CMK (cell line): ENCODE measurements at places on chromosomes 4 and X.

DNA sequence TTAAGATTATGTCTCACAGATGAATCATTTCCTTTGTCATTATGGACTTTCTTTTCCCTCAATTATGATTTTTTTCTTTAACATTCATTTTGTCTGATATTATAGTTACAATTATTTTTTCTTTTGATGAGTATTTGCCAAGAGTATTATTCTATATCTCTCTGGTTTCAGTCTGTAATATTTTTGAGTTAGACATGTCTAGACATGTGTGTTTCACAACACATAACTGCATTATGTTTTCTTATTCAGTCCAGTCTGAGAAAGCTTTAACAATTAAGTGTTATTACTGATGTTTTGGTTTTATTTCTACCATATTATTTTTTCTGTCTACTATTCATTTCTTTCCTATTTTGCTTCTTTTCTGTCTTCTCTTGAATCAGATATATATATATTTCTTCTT, 108.3 kb upstream of the MID1IP1 start:
- DNase-seq = no peak

DNA sequence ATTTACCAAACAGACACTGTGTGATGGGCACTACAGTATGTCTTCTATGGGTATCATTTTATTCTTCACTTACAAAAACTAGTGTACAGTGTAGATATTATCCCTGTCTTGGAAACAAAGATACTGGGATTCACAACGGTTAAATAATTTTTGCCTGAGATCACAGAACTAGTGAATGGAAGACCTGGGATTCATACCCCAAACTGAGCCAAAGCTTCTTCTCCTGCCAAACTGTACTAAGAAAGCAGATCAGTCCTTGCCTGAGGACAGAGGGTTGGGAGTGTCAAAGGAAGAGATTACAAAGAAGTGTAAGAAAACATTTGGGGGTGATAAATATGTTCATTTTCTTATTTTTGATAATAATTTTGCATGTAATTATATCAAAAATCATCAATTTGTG, 43.1 kb downstream of the PPA2 start:
- DNase-seq = no peak

DNA sequence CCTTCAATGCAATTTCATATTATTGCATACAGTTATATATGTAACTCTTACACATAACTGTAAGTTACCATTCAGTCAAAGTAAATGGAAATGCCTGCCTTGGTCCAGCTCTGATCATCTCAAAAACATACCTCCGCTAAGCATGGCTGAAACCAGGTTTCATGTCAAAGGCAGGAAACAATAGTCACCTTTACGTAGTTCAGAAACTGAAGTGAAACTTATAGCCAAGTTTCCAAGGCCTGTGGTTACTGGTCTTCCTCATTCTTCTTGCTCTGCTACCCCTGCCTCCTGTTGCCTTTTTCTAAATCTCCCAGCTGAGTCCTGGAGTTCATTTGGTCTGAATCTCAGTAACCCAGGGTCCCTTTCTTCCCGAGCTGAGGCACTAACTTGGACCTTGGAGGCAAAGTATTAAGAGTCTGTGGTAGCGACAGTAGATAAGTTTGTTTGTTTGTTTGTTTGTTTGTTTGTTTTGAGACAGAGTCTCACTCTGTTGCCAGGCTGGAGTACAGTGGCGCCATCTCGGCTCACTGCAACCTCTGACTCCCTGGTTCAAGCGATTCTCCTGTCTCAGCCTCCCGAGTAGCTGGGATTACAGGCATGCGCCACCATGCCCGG, 30.8 kb downstream of the DAPP1 start:
- DNase-seq = no peak

- no peak for DNase-seq
Measured at GRCh38 chr4:36316607-36317006, 35.2 kb downstream of the DTHD1 start.

DNA sequence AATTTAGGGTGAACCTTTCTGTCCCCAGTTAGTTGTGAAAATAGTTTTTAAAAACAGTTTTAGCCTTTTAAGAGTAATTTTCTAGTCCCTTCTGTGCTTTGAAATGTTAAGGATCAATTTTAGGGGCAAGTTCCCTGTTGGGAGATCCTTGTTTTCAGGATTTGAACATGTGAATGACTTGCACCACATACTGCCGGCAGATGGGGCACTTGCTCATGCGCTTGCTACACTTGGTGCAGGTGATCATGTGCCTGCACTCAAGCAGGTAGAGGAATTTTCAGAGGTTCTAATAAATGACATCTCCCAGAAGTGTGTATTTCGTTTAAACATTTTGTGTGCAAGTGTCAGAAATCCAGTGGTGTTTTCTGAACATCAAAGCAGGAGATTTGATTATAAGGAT, 195.9 kb downstream of the CHM start:
- no peak for DNase-seq
